ENCODE measurements at places on chromosomes 2 and 18. TPM values are rescaled to one million over a fixed set of nuclear protein-coding genes. Genes with fewer than 3 reads are reported as not detected.

The FSIP2 gene
- 0.22 TPM for polyA plus RNA-seq

The DSG4 gene
- not detected for polyA plus RNA-seq

The STK11IP gene
- polyA plus RNA-seq: 12.5 TPM

The CPS1 gene
- polyA plus RNA-seq: 6.7 TPM

The CD226 gene
- polyA plus RNA-seq: 0.28 TPM

The TDRD15 gene
- polyA plus RNA-seq: not detected

The KIAA2012 gene
- polyA plus RNA-seq: not detected

The PNO1 gene
- polyA plus RNA-seq: 11.3 TPM

The SKOR2 gene
- polyA plus RNA-seq: not detected

The DUSP2 gene
- polyA plus RNA-seq: 5.6 TPM

The CHAC2 gene
- 3.7 TPM for polyA plus RNA-seq

The DNMT3A gene
- 6.5 TPM for polyA plus RNA-seq

The ECEL1 gene
- 8.5 TPM for polyA plus RNA-seq

The LCT gene
- polyA plus RNA-seq: 0.19 TPM

All from kidney (tissue), 22 donors.